ENCODE measurements at places on chromosomes 2 and 18.

DNA sequence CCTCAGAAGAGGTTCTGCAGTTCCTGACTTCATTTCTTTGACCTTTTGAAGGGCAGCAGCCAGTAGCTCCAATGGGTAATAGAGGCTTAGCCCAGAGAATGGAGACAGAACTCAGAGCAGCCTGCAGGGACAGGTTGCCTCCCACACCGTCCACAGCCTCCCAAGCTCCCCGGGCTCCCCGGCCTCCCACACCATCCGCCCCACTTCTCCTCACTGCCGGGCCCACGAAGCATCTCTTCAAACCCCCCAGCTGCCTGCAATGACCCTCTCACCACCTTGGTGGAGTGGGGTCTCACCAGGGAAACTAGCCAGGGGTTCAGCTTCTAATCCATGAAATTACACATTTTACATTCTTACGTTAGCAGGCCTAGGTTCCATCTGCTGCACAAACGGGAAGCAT, 652.0 kb upstream of the SALL3 start:
- DNase-seq: no peak

GRCh38 chr18:11872479-11873136, 21.4 kb downstream of the CHMP1B start:
- no peak for DNase-seq

GRCh38 chr18:76643199-76643598, 148.2 kb upstream of the ZNF516 start:
- no peak for DNase-seq

- no peak for DNase-seq
These were observed 17.1 kb upstream of the SNED1 start for GRCh38 chr2:240981280-240981679.

GRCh38 chr2:226030788-226031646, 631.5 kb downstream of the NYAP2 start:
- DNase-seq: no peak

DNA sequence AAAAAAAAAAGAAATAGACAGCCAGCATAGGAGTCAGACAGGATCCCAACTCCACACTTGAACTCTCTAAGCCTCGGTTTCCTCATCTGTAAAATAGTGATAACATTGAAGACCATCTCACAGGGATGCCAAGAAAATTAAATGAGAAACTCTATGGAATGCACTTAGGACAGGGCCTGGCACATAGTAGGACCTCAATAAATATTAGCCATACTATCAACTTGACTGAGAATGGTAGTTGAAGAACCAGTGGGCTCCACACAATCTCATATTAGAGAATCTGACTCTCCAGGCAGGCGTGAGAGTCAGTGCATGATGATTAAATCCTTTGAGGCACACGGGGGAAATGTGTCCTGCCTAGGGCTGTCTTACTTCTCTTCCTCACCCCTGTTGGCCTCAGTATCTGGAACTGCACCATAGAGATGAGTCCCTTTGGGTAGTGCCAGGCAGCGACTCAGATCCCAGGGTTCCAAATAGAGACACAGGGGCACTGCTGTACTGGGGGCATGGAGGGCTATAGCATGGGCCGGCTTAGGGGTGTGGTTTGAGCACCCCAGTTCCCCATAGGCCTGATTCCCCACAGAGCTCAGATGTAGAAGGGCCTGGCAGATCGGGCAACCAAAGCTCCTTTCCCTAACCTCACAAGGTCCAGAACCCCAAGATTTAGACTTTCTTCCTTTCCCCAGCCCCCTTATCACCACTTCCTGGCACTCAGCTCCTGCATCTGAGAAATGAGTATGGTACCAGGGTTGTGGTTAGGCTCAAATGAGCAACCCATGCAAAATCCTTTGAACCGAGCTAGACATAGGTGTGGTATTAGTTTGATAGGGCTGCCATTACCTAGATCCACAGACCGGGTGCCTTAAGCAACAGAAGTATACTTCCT, 51.3 kb upstream of the CAB39 start:
- DNase-seq: no peak

GRCh38 chr2:61318553-61318952, 152.3 kb downstream of the USP34 start:
- no peak for DNase-seq

DNA sequence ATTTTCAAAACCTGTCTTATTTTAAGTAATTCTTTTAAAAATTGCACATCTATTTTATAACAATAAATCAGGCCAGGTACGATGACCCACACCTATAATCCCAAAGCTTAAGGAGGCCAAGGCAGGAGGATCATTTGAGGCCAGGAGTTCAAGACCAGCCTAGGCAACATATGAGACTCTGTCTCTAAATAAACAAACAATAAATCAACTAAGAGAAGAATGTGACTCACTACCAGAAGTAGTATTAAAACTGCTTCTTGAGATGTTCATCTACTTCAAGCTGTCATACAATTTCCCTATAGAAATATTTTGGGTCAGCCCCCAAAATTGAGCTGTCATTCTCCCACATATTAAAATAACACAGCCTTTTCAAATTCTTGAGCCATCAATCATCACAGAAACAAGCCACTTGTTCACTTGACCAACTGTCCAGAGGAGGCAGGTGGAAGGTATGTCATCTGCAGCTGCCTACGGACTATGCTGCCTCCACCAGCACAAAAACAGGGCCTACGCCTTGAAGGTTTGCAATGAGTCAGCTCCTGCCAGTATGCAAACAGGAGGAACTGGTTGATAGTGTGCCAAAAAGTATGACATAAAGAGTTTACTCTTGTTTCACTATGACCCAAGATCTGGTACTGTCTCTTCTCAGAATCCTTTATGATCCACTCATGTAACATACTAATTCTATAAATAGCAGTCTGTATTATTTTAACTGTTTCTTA, 33.6 kb downstream of the KIDINS220 start:
- no peak for DNase-seq

GRCh38 chr2:168699844-168700417, 102.5 kb upstream of the NOSTRIN start:
- DNase-seq: no peak

DNA sequence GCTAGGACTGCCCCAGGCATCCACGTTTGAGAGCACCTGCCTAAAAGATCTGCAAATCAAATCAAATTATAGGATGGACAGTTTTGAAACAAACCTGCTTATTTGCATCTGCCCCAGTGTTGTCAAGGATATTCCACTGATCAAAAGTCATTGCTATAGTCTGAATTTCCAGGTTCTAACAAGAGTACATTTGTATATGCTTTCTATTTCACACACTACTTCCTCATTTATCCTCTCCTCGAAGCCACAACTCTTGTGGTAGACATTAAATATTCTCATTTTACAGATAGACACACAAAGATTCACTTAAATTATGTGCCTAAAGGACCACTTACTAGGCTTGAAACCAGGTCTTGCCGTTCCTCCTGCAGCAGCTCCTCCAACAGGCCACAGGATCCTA, 11.9 kb upstream of the TET3 start:
- no peak for DNase-seq

All from activated CD4-positive, CD25-positive, alpha-beta regulatory T cell treated with anti-CD3 and anti-CD28 coated beads, Interleukin-2, amount 50 U/mL, for 16 hours (primary cell).